Camera-type eye (tissue), 1 donor: ENCODE measurements at places on chromosomes 7 and 10. TPM values are rescaled to one million over a fixed set of nuclear protein-coding genes. Genes with fewer than 3 reads are reported as not detected.

The HKDC1 gene
- total RNA-seq, result 18.0 TPM

The MKI67 gene
- total RNA-seq, result 16.4 TPM

The PALD1 gene
- total RNA-seq, result 11.7 TPM

The LRRC61 gene
- 26.6 TPM for total RNA-seq

The SPDYE2B gene
- not detected for total RNA-seq

The AASS gene
- 53.1 TPM for total RNA-seq

The TMEM236 gene
- 0.44 TPM for total RNA-seq

The FAM25G gene
- total RNA-seq, result not detected

The CYP2W1 gene
- total RNA-seq, result 14.5 TPM

The NODAL gene
- 1.3 TPM for total RNA-seq

The RPEL1 gene
- not detected for total RNA-seq

The OR2A5 gene
- total RNA-seq, result not detected

The SPRN gene
- total RNA-seq, result 3.8 TPM

The PRR15 gene
- not detected for total RNA-seq

The TEX47 gene
- total RNA-seq, result not detected

The CFAP70 gene
- 4.9 TPM for total RNA-seq

The PLPP4 gene
- total RNA-seq, result 4.2 TPM

The FGF8 gene
- total RNA-seq, result 4.0 TPM

The EIF5AL1 gene
- total RNA-seq, result 0.11 TPM

The SPDYE5 gene
- 0.22 TPM for total RNA-seq

The PDIA4 gene
- total RNA-seq, result 104 TPM

The DDX50 gene
- 53.1 TPM for total RNA-seq

The TMEM184A gene
- total RNA-seq, result 3.5 TPM

The NPFFR1 gene
- total RNA-seq, result 9.1 TPM

The FAM171A1 gene
- total RNA-seq, result 35.1 TPM

The GIMAP5 gene
- 14.8 TPM for total RNA-seq

The INMT gene
- 3.2 TPM for total RNA-seq

The MNX1 gene
- not detected for total RNA-seq

The PHYHIPL gene
- 46.2 TPM for total RNA-seq

The ANKRD30A gene
- not detected for total RNA-seq

The AKR1D1 gene
- not detected for total RNA-seq

The SLC18A3 gene
- 1.3 TPM for total RNA-seq

The UTF1 gene
- not detected for total RNA-seq

The ZP3 gene
- 0.82 TPM for total RNA-seq

The HNRNPH3 gene
- total RNA-seq, result 116 TPM

The AOAH gene
- total RNA-seq, result 7.1 TPM

The NKX2-3 gene
- total RNA-seq, result not detected

The RTKN2 gene
- total RNA-seq, result 13.4 TPM

The CLDN3 gene
- total RNA-seq, result 6.0 TPM

The MYL10 gene
- total RNA-seq, result 3.8 TPM

The SPDYE6 gene
- not detected for total RNA-seq

The PPP1R17 gene
- total RNA-seq, result 0.33 TPM

The KCNK18 gene
- not detected for total RNA-seq

The LBX1 gene
- not detected for total RNA-seq
